Activated naive CD8-positive, alpha-beta T cell treated with anti-CD3 and anti-CD28 coated beads for 36 hours (primary cell): ENCODE measurements at places on chromosomes 6 and 20.
A peak's percentile ranks its signal among the peaks of the same experiment; 100 is the strongest.

DNA sequence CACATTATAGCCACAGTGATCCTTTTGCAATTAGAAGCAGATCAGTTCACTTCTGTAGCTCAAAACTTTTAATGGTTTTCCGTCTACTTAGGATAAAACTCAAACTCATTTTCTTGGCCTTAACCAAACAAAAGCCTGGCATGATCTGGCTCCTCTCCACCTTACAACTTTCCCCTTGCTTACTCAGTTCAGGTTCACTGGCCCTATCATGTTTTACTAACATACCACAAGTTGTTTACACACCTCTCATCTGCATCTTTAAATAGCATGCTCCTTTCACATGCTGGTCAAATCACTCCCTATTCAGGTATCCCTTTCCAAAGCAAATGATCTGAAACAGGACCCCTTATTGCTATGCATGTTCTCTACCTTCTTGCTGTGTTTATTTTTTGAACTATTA lies 191.4 kb upstream of the FAM83B start:
- DNase-seq = no peak

DNA sequence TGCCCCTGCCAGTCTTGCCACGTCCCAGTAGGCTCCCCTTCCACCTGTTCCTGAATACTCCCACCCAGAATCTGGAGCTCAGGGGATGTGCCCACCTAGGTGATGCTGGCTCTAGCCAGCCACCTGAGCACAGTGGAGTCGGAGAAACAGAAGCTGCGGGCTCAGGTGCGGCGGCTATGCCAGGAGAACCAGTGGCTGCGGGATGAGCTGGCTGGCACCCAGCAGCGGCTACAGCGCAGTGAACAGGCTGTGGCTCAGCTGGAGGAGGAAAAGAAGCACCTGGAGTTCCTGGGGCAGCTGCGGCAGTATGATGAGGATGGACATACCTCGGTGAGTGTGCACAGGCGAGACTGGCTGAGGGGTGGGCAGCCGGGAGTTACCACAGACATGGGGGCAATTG lies 3.4 kb downstream of the KLC4 start:
- no peak for DNase-seq

GRCh38 chr6:97067045-97067444 lies 142.5 kb downstream of the KLHL32 start:
- DNase-seq = no peak

DNA sequence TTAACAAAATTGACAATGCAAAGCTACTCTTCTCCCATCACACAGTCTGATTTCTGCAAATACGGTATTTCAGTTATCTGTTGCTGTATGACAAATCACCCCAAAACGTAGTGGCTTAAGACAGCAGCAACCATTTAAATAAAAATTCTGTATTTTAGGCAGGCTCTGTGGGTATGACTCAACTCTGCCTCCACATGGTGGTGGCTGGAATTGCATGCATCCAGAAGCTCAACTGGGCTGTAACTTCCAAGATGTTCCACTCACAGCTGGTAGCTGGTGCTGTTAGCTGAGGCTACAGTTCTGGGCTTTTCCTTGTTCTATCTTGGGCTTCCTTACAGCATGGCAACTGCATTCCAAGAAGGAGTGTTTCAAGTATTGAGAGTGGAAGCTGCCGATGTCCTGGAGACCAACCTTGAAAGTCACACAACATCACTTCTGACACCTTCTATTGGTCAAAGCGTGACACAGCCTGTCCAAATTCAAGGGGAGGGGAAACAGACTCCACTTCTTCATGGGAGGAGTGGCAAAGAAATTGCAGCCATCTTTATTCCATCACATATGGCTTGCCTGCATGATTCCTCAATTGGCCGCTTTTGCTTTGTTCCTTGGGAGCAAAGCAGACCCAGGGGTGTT lies 39.7 kb upstream of the TULP1 start:
- peak; percentile 48 for DNase-seq

- no peak for DNase-seq
These were observed 54.9 kb downstream of the RSPO3 start for GRCh38 chr6:127173156-127173940.

DNA sequence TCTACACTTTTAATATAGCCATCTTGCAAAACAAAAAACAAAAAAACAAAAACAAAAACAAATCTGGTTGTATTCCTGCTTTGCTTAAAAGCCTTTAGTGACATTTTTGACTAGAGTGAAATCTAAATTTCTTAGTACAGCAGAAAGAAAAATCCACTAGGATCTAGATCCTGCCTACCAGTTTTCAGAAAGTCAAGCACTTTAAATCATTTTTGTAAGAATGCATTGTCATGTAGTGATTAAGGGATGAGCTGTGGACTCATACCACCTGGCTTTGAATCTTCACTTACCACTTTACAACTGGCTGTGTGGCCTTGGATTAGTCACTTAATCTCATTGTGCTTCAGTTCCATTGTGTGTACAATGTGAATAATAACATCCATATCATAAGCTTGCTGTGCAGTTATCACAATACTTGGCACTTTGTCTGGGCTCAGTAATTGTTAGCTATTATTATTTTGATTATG lies 4.0 kb downstream of the MKKS start:
- no peak for DNase-seq

DNA sequence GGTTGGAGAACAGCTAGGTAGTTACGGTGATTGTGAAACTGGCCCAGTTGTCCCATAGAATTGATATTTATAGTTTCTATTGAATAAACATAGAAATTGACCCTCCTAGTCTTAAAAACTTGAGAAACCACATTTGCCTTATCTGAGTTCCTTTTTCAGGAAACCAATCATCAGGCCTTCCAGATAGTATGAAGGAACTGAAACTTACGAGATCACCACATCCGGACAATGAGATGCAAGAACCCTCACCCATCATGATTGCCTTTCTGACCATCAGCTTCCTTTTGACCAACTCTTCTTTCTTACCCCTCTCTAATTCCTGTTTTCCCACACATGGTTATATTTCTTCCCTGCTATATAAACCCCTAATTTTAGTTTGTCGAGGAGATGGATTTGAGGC lies 21.8 kb downstream of the SLC35F1 start:
- no peak for DNase-seq
